CD4-positive, alpha-beta T cell treated with Interleukin-17A for 1 hour (primary cell): ENCODE measurements at places on chromosomes 6 and 20.

GRCh38 chr6:56640374-56640773, 2.3 kb downstream of the DST start:
- no peak for DNase-seq

DNA sequence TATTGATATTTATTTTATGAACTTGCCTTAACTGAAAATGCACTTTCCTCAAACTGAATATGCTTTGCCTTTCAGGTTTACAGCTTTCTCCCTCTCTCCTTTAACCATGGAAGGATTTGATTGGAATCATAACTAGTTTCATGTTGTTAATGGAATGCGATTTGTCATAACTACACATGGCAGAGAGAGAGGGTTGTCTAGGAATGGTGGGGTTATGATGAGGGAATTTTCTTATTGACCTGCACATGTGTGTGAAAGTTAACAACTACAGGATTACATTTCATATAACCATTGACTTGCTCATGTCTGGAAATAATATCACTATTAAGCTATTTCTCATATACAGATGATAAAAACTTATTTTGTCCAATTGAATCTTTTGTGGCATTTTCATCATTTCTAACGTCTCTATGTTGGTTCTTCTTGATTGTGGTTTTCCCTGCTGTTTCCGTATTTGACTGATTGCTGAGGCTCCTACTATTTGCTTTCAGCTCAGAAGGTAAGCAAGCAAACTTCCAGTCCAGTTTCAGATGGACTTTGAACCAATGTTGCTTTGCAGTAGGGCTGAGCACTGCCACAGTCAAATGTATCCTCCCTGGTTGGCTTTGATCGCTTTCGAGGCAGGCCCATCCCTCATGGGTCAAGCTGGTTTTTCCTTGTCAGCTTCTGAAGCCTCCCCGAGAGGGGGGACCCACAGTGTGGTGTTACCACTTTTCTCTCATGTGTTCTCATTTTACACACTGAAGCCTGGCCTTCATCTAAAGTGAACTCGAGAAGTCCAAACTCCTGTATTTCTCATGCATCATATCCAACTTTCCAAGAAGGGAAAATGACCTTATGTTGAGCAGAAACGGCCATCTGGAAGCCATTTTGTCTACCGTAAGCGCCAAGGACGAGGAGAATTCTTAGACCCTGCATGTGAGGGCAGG, 7.6 kb upstream of the CCN2 start:
- no peak for DNase-seq

DNA sequence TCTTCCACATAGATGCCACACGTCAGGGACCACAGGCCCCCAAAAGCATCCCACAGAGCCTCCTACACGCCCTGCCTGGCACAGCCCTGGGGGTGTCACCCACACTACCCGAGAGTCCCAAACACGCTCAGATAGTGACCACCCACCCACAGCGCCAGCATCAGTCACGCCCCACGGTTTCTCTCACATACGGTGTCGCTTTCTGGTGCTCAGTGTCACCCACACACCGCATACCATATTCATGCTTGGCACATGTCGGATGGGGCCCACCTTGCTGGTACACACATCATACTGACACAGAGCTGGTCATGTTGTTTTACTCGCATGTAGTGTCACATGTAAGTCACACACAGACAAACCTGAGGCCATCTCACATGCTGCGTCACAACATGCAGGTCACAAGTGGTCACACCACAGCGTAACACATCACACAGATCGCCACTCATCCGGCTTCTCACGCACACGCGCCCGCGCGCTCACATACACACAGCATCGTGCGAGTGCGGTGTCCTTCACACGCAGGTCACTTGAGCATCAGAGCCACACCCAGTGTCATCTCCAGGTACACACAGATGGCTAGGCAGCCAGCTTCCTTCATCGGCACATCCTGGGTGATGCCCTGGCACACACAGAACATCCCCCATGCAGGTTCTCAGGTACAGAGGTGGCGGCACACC, 3.4 kb downstream of the TEAD3 start:
- no peak for DNase-seq

DNA sequence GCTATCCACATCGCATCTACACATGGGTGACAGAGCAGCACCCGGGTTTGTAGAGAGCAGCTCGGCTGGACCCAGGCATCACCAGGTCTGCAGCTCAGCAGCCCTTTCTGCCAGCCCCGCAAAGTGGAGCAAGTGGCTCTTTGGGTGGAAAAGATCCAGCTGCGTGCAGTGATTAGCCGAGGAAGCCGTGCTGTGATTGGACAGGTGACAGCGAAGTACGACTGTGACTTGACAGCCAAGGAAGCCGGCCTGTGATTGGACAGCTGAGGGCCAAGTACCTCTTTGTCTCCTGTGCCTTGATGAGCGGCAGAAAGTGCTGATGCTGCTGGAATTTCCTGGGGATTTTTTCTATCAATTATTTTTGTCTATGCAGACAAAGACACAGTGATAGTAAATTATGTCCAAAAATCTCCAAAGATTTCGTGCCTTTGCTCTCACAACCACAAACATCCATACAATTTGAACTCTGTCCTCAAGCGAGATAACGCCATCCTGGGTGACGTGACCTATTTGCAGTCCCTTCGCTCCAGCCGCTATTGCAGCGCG, 62.3 kb upstream of the GPR31 start:
- DNase-seq: no peak

- DNase-seq: no peak
Measured at GRCh38 chr6:42047790-42048405, 2.4 kb upstream of the TAF8 start.

GRCh38 chr6:97026298-97026697, 101.8 kb downstream of the KLHL32 start:
- no peak for DNase-seq

DNA sequence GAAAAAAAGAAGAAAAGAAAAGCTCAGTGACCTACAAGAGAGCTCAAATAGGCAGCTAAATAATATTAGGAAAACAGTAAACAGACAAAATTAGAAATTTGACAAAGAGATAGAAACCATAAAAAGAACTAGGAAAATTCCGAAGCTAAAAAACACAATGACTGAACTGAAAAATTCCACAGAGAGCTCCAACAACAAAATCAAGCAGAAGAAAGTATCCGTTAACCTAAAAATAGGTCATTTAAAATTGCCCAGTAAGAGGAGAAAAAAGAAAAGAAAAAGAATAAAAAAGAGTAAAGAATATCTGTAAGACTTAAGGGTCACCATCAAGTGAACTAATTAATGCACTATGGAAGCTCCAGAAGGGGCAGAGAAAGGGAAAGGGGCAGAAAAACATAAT, 6.6 kb upstream of the ECHDC1 start:
- no peak for DNase-seq

GRCh38 chr6:156013155-156013554, 557.5 kb upstream of the NOX3 start:
- DNase-seq: no peak

GRCh38 chr6:34247481-34248197, 1.2 kb downstream of the SMIM29 start:
- DNase-seq: no peak
